Activated CD4-positive, alpha-beta T cell treated with anti-CD3 and anti-CD28 coated beads, Interleukin-2, amount 50 U/mL, for 1 hour (primary cell): ENCODE measurements at places on chromosomes 7 and 10.

GRCh38 chr7:88205179-88205578, 14.7 kb downstream of the SRI start:
- DNase-seq = no peak

DNA sequence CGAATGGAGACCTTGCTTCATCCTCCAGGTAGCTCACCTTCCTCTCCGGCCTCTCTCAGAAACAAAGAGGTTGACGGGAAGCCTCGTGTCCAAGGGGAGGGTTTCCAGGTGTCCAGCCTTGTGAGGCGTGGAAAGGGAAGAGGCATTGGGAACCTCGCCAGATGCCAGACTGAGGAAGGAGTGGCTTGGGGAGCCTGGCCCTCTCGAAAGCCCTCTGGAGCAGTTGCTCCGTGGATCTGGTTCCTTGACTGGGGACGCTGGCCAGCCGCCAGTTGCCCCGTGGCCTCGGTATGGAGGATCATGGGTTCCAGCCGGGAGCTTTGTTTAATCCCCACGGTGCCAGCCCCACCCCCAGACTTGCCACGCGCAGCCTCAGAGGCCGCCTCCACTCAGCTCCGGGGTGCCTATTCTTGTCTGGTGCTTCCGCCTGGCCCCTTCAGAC, 30.3 kb upstream of the SUN1 start:
- no peak for DNase-seq

GRCh38 chr7:151271699-151272355, 23.3 kb upstream of the SMARCD3 start:
- no peak for DNase-seq

- no peak for DNase-seq
Measured at GRCh38 chr7:128934361-128935341, 3.1 kb upstream of the IRF5 start.

DNA sequence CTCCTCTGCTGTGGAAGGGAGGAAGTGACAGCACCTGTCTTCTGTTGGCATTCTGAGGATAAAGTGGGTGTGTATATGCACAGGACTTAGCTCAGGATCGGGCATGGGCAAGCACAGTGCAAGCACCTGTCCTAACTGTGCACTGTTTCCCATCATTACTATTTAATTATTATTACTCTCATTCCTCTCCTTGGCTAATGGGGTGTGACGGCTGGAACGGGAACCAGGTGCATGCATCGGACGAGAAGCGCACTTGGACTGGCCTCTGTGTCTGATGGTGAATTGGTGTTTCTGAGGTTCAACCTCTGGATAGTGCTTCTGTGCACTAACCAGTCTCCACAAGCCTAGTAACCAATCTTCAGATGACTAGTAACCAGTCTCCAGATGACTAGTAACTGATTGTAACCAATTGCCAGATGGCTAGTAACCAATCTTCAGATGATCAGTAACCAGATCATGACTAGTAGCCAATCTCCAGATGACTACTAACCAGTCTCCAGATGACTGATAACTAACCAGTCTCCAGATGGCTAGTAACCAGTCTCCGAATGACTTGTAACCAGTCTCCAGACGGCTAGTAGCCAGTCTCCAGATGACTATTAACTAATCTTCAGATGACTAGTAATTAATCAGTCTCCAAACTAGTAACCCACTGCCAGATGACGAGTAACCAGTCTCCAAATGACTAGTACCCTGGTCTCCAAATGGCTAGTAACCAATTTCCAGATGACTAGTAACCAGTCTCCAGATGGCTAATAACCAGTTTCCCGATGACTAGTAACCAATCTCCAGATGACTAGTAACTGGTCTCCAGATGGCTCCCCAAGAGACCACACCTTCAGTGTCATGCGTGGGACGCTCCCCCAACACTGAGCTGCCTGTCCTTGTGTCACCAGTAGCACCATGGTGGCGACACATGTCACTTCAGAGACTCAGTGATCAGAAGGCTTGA, 85.8 kb downstream of the PAXIP1 start:
- DNase-seq = no peak

DNA sequence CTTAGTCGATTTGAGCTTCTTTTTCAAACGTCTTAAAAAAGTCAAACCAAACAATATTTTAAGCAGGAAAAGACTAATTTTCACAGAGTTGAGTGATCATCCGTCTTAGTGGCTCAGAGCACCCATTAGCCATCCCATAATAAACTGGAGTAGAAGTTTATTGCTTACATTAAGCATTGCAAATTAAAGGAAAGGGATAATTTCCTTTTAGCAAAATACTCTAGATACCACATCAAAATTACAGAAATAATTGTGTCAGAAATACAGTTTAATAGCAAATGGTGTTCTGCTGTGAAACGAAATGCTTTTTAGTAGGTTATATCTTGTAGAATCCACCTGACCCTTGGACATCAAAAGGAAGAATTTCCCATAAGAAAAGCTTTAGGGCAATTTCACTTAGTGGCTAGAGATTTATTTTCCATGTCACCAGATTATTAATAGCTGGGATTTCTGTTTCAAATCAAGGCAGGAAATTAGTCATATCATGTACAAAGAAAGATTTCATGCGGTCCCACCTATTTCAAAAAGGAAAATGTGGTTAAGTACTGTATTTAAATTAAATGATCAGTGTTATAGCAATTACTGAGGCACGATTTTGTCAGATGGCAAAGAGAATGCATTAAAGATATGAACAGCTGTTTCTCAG, 96.2 kb downstream of the NPTX2 start:
- DNase-seq = no peak

- DNase-seq = no peak
Measured at GRCh38 chr7:45387837-45388236, 186.3 kb upstream of the ADCY1 start.

DNA sequence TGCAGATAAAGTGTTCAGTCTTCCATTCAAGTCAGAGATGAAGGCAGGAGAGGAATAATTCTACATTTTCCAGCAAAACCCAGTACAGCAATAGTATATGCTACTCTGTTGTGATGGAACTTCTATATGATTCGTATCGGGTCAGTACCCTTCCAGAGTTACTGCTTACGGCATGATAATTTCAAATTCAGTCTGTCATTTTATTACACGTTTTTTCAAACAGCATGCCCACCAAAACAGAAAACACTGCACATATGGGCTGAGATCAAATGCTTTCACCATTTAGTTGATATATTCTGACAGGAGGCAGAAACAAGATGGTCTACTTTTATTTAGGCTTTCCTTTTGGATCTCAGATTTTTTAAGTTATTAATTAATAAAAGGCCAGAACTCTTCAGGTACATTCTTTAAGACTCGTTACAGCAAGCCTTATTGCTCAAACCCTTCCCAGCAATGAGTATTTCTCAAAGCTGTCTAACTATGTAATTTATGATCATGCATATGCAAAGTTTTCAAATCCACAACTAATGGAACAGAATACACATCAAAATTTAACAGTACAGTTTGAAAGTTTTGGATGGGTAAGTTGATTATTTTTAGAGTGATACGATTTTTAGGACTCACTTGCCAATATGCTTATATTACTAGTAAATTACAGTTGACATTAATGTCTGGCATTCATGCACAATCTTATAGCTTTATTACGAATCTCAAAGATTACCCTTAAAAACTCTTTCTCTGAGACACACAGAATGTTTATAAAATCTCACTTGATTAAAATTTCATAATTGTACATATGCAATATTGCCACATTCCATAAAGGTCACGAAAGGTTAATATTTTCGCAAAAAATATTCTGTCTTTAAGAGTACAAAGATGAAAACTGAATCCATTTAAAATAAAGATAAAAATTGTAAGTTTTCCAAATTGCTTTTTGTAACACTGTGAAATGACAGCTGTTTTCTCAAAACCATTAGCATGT, 91.0 kb downstream of the ANK3 start:
- no peak for DNase-seq

GRCh38 chr10:29482591-29483431, 152.0 kb downstream of the SVIL start:
- no peak for DNase-seq

DNA sequence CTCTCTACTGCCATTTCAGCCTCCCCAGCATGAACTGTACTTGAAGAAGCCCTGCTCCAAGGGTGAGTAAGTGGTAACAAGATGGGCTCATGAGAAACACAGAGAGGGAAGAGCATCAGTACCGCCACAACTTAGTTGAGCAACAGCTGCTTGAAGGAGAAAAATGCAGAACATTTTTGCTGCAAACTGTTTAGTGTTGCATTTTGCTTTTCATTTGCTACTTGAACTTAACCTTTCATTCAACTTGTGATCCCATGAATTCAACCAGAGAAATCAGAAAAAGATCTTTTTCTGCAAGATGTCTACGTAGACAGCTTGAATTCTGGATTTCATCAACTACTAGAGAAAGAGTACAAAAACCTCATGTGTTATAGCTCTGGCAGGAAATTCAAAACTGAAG, 40.7 kb downstream of the ANK3 start:
- DNase-seq = no peak

- no peak for DNase-seq
Measured at GRCh38 chr10:14684354-14684753, 90.3 kb downstream of the FAM107B start.

GRCh38 chr10:9858816-9859215, 1158.9 kb upstream of the CELF2 start:
- DNase-seq = no peak

DNA sequence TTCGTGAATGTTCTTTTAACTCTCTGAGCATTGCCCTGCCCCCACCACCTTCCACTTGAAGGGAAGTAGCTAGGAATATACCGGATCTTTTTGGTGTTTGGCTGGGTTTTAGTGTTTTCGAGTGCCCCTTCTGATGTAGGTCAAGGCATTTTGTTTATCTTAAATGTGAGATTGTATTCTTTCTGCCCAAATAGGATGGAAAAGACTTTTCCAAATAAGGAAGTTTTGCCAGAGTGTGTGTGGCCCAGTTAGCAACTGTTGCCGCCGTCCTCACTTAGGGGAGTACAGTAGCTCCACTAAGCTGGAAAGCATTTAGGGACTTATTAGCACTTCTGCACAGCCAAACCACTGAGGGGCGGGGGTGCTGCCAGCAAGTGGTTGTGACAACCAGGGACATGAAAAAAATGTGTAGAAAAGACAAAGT, 29.8 kb upstream of the VCL start:
- no peak for DNase-seq

- no peak for DNase-seq
Measured at GRCh38 chr7:100966542-100967291, 2.6 kb upstream of the MUC12 start.

- DNase-seq = no peak
Measured at GRCh38 chr7:38893061-38893460, 15.9 kb downstream of the VPS41 start.

- no peak for DNase-seq
Measured at GRCh38 chr10:70097459-70097858, 35.2 kb downstream of the AIFM2 start.

DNA sequence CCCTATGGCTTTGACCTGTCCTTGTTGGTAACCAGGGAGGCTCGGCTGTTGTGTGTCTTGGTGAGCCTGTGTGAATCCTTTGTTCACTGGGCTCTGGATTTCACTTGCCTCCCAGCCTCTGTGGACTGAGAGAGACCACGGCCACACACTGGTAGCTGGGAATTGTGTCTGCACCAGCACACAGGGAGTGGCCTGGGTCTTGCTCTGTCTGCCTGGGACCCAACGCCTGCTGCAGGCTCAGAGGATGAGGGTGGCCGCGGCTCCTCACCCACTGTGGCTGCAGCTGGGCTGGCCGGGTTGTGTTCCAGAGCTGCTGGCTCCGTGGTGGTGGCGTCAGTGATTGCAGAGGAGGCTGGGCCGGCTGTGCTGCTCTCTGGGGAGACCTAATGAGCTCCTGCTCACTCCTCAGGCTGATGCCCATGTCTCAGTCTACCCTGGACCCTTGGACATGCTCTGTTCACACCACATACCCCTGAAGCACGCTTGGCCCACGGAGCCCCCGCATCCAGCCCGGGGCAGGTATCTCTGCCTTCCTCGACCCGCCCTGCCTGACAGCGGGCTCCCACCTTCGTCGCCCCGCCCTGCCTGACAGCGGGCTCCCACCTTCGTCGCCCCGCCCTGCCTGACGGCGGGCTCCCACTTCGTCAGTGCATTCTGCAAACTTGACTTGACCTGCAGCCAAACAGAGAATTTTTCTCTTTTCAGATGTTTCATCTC, 328.5 kb downstream of the ADARB2 start:
- DNase-seq = no peak

GRCh38 chr7:125090596-125090995, 161.0 kb upstream of the POT1 start:
- no peak for DNase-seq

GRCh38 chr10:12655940-12656339, 306.6 kb downstream of the CAMK1D start:
- DNase-seq = no peak

DNA sequence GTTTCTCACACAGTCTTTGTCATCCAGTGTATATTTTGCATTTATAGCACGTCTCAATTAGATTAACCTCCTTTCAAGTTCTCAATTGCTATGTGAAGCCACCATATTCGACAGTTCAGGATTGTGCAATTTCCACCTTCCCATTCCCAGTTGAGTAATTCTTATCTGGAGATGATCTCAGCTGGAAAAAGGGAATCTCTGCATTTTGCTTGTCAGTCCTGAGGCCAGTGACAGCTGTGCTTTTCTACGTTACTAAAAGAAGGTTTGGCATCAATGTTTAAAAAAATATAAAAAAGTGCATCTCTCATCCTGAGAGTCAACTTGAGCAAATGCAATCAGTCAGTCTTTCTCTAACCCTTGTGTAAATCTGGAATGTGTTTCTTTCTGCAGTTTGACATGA, 247.7 kb downstream of the PRKG1 start:
- no peak for DNase-seq

GRCh38 chr10:119415536-119416503, 126.7 kb downstream of the RGS10 start:
- DNase-seq = no peak

GRCh38 chr10:8568401-8568800, 513.9 kb downstream of the GATA3 start:
- DNase-seq = no peak

DNA sequence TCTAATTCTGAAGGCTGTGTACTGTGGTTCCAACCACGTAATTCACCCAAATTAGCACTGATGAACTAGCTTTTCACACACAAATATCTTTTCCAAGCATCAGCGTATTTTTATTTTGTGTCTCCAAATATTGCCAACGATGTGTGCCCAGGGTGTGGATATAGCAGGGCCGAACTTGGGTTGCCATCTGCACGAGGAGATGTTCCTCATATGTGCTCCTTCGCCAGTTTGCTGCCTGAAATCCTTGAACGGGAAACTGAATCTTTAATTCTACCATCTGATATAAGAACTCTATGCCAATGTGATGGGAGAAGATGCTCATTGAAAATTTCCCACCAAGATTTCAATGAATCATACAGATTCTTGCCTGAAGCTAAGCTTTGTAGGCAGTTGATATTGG, 121.5 kb upstream of the ZNF438 start:
- no peak for DNase-seq

- no peak for DNase-seq
Measured at GRCh38 chr10:101529725-101530553, 58.1 kb downstream of the POLL start.

- no peak for DNase-seq
Measured at GRCh38 chr7:124784879-124785818, 19.6 kb upstream of the GPR37 start.

GRCh38 chr7:142303650-142304049, 45.8 kb upstream of the PRSS58 start:
- no peak for DNase-seq

GRCh38 chr10:81248886-81249285, 626.1 kb upstream of the NRG3 start:
- DNase-seq = no peak
